HAP-1 (cell line): ENCODE measurements at places on chromosomes 6 and 20.

GRCh38 chr6:34524971-34525370 lies 31.2 kb downstream of the SPDEF start:
- no peak for DNase-seq

DNA sequence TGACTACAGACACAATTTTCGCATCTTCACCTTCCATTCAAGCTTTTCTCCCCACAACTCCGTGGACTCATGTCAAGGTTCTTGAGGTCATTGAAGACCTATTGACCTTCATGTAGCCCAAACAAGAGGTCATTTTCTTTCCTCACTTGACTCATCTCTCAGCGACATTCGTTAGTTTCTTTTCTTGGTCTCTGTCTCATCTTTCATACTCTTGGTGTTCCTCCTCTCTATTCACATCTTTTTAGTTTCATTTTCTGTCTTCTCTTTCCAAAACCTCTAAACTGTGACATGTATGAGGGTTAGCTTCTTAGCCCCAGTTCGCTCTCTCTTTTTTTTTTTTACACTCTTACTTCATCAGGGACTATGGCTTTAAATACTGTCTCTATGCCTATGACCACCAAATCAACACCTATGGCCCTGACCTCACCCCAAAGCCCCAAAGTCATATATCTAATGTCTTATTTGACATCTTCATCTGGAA lies 128.6 kb upstream of the BACH2 start:
- no peak for DNase-seq

DNA sequence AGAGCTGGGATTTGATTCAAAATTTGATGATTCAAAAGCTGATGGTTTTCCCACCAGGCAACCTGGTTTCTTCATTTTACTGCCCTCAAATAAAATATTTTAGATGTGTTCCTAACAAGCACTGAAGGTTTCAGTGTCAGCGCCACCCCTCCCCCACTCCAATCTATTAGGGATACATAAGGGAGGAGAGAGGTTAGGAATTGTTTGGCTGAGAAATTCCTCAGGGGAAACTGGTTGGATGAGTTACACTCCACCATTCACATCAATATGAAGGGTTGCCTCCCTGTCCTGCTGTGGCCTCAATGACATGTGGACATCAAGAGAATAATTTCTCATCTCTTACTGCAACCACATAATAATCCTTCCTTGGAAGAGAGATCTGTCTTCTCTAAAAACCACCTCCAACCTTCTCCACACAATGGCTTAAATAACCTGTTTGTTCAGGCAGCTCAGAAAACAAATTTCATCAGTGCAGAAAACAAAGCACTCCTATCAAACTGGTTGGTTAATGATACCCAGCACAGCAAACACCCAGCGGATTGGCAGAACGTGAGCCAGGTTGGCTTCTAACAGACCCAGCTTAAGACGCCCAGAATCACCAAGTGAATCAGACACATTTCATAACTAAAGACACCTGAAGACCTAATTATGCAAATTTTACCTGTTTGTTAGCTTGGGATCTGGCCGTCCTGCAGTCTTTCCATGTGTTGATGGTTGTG lies 136.0 kb upstream of the SGK1 start:
- DNase-seq = no peak

DNA sequence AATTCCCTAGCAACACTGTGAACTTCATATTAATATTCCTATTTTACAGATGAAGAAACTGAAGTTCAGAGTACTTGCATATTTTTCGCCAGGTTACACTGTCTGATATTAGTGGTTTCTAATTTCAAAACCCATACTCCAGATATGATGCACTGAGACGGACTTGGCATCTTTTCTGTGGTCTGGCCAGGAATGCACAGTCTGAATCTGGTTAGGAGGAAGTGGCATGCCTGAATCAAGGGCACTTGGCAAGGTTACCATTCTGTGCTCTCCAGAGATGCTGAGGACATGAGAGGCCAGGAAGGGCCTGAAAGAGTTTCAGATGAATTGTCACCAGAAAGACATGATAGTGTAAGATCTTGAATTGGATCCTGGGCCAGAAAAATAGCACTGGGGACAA lies 150.1 kb downstream of the HAO1 start:
- DNase-seq = no peak

- no peak for DNase-seq
Measured at GRCh38 chr6:110322151-110322873, 35.8 kb downstream of the METTL24 start.

- DNase-seq = no peak
Measured at GRCh38 chr20:17932396-17932795, 36.2 kb downstream of the SNX5 start.

GRCh38 chr6:11206576-11206975 lies 25.9 kb downstream of the NEDD9 start:
- DNase-seq = no peak

DNA sequence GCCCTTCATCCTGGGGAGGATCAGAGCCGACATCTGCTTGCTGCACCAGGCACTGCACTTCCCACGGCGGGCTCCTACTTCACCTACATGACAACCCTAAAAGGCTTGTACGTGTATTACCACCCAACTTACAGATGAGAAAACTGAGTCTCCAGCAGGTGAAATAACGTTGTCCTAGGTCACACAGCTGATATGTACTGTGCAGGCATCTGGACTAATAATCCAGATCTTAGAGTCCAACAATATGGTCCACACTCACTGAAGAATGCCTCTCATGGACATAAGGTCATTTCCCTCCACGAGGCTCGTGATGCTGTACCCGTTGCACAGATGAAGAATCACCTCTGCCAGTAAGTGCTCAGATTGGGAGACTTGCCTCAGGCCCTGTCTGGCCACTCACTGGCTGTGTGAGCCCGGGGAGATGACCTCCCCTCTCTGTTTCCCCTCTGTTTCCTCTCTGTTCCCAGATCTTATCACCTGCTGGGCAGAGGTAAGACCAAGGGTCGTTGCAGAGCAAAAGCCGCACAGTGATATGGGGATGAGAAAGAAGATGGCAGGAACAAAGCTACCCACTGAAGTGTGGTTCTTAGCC lies 32.1 kb downstream of the TGM2 start:
- no peak for DNase-seq

DNA sequence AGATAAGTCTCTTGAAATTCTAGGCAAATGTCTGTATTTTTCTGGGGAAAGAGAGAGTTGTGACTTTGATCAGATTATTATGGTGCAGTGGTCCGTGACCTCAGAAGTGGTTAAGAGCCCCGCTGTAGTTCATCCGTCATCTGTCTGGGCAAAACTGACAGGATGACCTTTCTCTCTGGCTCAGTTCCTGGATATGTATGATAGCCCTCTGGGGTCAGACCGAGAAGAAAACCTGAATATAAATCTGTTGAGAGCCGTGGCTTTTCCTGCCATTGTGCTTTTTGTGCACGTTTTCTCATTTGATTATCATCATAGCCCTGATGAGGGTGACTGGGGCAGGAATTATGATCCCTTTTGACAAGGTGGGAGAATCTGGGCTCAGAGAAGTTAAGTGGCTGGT lies 26.5 kb downstream of the GHRH start:
- no peak for DNase-seq
